ENCODE measurements at places on chromosomes 6 and 20. TPM values are rescaled to one million over a fixed set of nuclear protein-coding genes. Genes with fewer than 3 reads are reported as not detected.

Gene ACTL10
- total RNA-seq = not detected

GRCh38 chr6:55775029-55775318 lies 100.4 kb downstream of the BMP5 start:
- DNase-seq = no peak

DNA sequence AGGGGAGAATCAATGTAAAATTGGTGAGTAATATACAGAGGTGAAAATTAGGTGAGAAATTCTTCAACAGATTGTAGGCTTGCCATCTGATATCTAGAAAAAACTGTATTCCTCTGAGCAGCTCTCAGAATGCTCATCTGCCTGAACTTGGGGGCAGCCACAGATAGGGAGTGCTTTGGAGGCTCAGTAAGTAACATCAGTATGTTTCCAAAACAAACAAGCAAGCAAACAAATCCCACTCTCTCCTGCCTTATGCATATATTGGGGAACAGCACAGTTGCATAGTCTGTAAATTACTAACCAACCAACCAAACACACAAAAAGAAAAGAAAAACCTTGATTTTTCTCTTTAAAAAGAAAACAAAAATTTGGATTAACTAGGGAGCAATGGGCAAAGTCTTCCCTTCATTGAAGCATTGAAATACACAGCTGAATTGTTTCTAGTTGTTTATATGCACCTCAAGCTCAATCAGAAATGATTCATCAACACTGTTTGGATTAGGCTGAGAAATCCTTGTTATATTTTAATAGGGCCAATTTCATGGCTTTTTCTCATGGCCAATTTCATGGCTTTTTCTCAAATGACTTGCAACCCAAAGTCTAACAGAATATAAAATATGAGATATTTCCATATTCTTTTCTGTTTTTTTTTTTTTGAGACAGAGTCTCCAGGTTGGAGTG lies 50.1 kb upstream of the DEK start:
- no peak for DNase-seq

- no peak for DNase-seq
Measured at GRCh38 chr6:43492673-43493072, 15.3 kb downstream of the TJAP1 start.

- DNase-seq = no peak
Measured at GRCh38 chr6:99618649-99619408, 12.2 kb downstream of the PRDM13 start.

Gene C2
- total RNA-seq = 9.4 TPM

- peak; percentile 50 for DNase-seq
Measured at GRCh38 chr6:84284428-84285049, 57.1 kb upstream of the CEP162 start.

DNA sequence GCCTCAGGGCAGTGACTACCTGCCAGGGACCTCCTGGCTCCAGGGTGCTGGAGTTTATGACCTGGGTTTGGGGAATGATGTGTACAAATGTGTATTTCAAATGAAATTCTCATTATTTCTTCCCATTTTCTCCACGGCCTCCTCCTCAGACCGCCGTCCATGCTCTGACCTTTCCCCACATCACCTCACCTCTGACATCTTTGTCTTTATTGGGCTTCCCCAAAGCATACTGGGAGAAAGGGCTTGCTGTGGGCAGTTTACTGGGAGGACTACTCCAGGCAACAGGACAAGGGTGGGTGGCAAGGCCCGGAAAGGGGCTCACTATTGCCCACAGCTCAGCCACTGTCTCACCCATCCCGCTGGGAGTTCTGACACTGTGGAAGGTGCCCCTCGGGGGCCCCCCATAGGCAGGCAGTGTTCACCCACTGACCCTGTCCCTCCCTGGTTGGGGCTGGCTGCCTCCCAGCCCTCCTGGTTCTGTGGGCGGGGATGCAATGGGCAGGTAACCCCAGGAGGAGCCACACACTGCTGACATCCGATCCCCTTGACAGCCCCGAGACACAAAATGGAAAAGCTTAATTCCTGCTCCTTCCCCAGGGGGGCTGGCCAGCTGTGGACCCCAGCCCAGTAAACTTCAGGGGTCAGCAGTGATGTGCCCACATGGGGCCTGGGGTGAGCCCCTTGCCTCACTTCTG lies 39.8 kb upstream of the CST7 start:
- no peak for DNase-seq

GRCh38 chr6:30881392-30882203 lies 2.7 kb upstream of the DDR1 start:
- no peak for DNase-seq

All from SK-MEL-5 (cell line).